ENCODE measurements at places on chromosomes 5 and 9. TPM values are rescaled to one million over a fixed set of nuclear protein-coding genes. Genes with fewer than 3 reads are reported as not detected.

The SPATA31E1 gene
- not detected for total RNA-seq

The FAM221B gene
- total RNA-seq: not detected

The HSDL2 gene
- total RNA-seq: 30.6 TPM

The GABRA6 gene
- not detected for total RNA-seq

The C9orf153 gene
- total RNA-seq: 1.1 TPM

Data from smooth muscle cell of the umbilical artery (primary cell).